Tibial nerve (tissue), 4 donors: ENCODE measurements at places on chromosomes 5 and 9. TPM values are rescaled to one million over a fixed set of nuclear protein-coding genes. Genes with fewer than 3 reads are reported as not detected.

Gene IFNA17
- total RNA-seq: not detected

Gene ARHGAP26
- total RNA-seq: 38.3 TPM

Gene SGCD
- 12.4 TPM for total RNA-seq

Gene LPAR1
- total RNA-seq: 156 TPM

GRCh38 chr9:12554636-12555035 lies 138.5 kb upstream of the TYRP1 start:
- DNase-seq: no peak
- H3K27ac ChIP-seq: no peak overlapping the region
- no peaks in the 10 kb centered on the region for H3K36me3 ChIP-seq
- H3K4me3 ChIP-seq: no peak overlapping the region
